ENCODE measurements at places on chromosomes 7 and 10.

- DNase-seq = peak; percentile 85
Observed at GRCh38 chr7:107725138-107725740, 18.7 kb upstream of the CBLL1 start.

DNA sequence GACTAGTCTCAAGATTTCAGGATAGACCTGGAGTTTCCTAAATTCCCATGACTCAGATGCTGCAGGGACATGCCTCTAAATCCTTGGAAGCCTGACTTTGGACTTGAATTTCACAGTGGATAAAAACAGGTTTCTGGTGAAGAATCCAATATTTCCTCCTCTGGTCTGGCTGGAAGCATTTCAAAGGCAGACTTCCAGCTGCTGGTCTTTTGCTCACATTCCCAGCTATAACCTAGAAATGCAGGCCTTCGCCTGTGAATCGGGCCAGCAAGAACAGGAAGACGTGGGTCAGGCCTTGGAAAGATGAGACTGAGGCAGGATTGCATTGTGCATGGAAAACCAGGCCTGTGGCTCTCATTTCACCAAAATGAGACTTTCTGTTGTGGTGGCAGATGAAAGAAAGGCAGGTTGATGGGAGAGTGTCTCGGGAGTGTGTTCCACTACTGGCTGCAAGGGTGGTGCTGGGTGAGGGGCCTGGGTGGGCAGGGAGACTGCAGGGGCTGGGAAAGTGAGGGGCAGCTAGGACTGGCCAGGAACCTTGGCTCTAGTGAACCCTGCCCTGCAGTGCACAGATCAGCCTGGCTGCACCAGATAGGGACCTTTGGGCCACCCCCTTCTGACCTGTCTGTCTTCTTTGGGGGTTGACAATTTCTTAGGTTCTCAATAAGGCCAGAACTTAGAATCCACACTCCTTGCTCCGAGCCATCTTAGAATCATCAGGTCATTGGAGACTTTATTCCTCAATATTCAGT, 488.8 kb upstream of the MKI67 start:
- no peak for DNase-seq

GRCh38 chr7:1844951-1845390, 174.9 kb downstream of the ELFN1 start:
- no peak for DNase-seq

DNA sequence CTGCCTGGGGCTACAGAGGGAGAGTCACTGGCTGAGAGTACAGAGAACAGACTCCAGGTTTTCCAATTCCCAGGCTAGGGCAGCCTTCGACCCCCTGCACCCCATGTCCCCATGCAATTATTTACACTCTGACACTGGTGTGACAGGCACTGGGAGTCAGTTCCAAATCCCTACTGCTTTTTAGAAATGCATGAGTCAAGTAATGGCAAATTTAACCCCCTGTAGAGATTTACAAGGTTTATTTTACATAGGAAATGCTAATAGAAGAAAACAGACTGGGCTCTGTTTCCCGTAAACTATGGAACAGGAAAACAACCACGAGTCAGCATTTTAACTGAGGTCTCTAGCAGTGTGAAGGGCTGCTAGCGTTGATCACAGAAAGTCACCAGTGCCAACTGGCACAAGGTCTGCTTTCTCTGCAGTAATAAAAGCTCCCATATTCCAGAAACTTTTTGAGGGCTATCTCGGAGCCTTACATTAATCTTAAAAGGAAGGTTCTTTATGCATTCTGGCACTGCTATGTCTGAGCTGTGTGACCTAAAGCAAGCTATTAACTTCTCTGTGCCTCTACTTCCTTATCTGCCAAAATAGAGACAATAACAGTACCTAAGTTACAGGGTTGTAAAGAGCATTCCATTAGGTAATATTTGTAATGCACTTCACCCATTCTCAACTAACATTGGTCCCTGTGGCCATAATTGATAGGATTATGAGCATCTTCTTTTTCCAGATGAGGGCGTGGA, 28.2 kb downstream of the NOD1 start:
- DNase-seq = no peak

GRCh38 chr10:10687751-10688150, 329.9 kb upstream of the CELF2 start:
- no peak for DNase-seq

GRCh38 chr7:132654150-132654549, 77.9 kb upstream of the PLXNA4 start:
- DNase-seq = peak; percentile 33

Data from DMS53 (cell line).